ENCODE measurements at places on chromosomes 3 and 15.
A peak's percentile ranks its signal among the peaks of the same experiment; 100 is the strongest.

- DNase-seq = no peak
Measured at GRCh38 chr3:192887047-192887446, 30.6 kb downstream of the MB21D2 start.

- DNase-seq = peak; percentile 15
Measured at GRCh38 chr3:72892081-72892775, 4.4 kb downstream of the GXYLT2 start.

GRCh38 chr3:114221165-114221880 lies 16.1 kb downstream of the ZNF80 start:
- no peak for DNase-seq

DNA sequence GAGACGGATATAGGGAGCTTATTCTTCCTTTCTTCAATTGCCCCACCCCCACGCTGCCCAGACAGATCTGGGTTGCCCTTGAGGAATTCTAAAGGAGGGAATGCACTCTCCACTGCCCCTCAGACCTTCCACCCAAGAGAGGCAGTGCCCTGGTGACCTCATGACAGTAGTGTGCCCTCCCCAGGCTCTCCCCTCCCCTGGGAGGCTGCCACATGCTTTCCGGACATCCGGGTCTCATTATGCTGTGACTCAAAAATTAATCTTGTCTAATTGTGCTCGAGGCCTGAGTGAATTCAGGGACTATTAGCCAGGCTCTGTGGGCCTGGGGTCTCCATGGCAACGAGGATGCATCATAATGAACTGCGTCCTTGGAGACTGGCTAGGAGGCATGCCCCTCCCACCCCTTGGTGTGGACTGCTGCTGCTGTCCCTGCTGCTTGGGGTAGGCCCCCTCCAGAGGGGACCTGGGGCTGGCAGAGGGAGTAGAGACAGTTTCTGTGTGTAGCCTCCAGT lies 20.8 kb downstream of the CORO2B start:
- no peak for DNase-seq

DNA sequence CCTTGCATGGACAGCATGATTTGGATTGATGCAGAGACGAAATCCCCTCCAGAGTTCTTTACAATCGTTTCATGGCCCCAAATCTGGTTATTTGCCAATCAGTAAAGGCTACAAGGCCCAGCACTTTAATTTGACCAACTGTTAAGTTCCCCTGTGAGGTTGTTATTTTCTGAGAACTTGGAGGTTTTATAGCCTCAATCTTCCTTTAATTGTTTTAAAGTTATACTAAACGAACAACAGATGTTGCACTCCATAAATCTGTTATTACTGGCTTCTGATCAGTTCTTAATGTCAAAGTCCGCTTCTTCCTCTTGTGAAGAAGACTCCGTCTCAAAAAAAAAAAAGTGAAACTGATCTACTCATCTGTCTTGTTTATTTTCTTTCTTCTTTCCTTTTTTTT lies 30.8 kb downstream of the LARP6 start:
- no peak for DNase-seq

DNA sequence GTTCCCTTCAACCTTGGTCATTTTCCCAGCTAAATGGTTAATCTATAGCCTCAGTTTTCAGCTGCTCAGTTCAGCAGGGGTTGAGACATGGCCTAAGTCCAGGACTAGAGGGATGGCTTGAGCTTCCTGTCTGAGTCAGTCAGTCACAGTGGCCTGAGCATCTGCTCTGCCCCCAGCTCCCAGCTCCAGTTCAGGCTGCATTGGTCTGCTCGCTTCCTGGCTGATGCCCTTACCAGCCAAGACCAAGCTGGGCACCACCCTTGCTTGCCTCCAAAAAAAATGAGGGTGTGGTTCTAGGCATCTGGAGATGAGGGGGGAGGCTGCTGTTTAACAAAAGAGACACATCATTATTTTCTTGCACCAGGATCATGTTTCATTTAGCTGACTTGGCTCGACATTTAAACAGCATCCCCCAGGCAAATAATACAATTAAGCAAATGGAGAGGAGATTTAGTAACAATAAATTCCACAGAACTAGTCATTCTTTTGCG lies 70.7 kb downstream of the WNT5A start:
- DNase-seq = no peak

DNA sequence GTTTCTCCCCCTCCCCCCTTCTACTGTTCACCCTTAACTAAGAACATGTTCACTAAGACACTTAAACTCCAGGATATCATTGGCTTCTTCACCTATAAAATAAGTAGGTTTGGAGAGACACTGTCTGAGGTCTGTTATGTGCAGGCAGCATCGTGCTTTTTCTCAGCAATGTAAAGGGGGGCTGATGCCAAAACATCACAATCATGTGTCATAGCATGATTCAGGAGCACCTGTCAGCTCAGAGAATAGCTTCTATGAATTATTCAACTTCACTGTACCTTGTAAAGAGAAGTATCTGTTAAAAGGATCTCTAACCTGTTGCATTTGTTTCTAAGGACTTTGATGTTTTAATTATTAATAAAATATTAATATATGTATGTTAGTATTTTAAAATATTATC lies 211.4 kb upstream of the EPHA3 start:
- DNase-seq = no peak

GRCh38 chr3:31106204-31106603 lies 211.7 kb upstream of the GADL1 start:
- DNase-seq = no peak
